CD4-positive, alpha-beta T cell treated with Interleukin-10 for 1 hour (primary cell): ENCODE measurements at places on chromosomes 3 and 15.

- DNase-seq = no peak
Measured at GRCh38 chr3:17632401-17633100, 109.9 kb downstream of the TBC1D5 start.

DNA sequence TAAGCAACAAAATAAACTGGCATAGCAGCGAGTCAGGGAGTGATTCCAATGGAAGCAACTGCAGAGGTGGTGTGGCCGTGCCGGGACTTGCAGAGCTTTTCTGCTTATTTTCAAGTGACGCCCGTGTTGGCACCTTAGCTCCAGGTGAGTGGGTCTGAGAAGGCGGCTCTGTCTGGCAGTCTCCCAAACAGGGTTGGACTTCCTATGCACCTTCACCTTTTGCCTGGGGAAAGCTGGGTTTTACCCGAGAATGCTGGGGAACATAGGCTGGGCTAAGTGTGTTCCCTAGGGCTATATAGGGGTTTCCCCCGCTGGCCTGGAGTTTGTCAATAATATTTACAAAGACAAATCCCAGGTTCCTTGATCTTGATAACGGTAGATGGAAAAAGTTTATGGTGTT is 179.9 kb upstream of the TBL1XR1 start:
- no peak for DNase-seq

GRCh38 chr15:90594301-90594738 is 64.6 kb downstream of the CRTC3 start:
- peak; percentile 94 for DNase-seq

- DNase-seq = no peak
Measured at GRCh38 chr3:12831301-12831866, 10.0 kb downstream of the RPL32 start.

DNA sequence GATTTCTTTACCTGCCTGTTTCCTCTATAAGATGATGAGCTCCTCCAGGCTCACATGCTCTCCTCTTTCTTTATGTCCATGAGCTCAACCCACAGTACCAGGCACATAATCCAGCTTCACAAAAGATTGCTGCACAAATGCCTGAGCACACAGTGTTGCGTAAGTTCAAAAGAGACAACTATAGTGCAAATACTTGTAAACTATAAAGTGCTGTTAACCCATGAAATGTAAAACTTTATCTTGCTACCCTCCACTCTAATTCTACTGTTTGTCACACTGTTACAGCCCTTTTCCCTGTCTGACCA is 101.0 kb upstream of the LPP start:
- DNase-seq = no peak

GRCh38 chr15:92471288-92471687 is 77.6 kb downstream of the ST8SIA2 start:
- DNase-seq = no peak

DNA sequence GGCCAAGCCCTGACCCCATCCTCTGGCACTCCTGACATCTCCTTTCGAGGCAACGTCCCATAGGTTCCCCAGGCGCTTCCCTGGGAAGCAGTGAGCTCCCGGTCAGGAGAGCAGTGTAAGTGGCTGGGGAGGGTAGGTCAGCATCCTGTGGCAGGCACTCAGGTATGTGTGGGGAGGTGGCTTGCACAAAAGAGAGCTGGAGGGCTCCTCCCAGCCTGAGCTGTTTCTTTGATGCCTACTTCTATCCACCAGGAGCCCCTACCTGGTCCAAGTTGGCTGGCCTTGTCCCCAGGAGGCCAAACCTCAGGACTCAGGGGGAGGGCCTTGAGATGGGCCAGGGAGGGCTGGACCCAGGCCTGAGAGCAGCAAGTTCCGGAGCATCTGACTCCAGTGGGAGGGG is 31.7 kb upstream of the LINGO1 start:
- no peak for DNase-seq

DNA sequence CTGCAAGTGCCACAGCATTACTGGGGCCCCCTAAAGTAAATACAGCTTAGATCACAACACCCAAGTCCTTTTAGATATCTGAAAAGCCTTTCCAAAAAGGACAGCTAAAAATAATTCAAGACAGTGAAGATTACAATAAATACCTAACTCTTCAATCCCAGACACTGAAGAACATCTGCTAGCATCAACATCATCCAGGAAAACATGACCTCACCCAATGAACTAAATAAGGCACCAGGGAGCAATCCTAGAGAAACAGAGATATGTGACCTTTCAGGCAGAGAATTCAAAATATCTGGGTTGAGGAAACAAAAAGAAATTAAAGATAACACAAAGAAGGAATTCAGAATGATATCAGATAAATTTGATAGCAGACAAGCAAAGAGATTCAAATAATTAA is 71.7 kb upstream of the TTC14 start:
- no peak for DNase-seq

GRCh38 chr3:3196148-3196861 is 16.8 kb upstream of the CRBN start:
- DNase-seq = no peak

GRCh38 chr15:26103002-26103404 is 239.9 kb upstream of the ATP10A start:
- DNase-seq = no peak

GRCh38 chr3:58357402-58357801 is 24.7 kb downstream of the PXK start:
- DNase-seq = no peak

- DNase-seq = no peak
Measured at GRCh38 chr3:195760345-195761122, 39.8 kb downstream of the MUC20 start.

DNA sequence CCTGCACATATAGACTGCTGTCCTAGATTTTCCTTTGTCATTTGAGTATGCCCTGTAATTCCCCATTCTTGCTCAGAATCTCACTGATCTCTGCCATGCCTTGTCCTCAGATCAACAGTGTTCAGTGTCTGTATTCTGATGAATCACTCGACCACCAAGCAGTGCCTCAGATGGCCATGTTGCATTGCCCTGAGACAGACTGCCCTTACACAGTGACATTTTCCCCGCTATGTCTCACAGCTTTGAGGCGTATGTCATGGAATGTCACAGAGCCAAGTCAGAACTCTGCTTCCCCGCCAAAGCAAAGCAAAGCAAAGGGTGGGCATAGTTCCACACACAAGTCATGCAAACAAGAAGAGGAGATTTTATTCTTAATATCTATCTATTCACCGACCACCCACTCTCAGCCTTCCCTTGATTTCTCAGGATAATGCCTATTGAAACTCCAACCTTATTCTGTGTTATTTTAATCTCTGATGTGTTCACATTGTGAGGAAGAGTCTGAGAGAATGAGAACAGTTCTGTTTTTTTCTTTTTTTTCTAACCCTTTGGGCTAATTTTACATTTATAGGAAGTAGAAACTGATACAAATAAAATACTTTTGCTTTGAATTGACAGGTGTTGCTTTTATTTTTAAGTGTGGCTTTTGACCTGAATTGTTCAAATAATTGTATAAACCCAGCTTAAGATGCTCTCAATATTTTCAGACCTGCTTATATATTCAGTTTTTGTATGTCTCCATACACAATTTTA is 16.9 kb upstream of the PSMD6 start:
- DNase-seq = no peak

GRCh38 chr15:60528530-60528929 is 49.6 kb upstream of the ICE2 start:
- DNase-seq = peak; percentile 71

DNA sequence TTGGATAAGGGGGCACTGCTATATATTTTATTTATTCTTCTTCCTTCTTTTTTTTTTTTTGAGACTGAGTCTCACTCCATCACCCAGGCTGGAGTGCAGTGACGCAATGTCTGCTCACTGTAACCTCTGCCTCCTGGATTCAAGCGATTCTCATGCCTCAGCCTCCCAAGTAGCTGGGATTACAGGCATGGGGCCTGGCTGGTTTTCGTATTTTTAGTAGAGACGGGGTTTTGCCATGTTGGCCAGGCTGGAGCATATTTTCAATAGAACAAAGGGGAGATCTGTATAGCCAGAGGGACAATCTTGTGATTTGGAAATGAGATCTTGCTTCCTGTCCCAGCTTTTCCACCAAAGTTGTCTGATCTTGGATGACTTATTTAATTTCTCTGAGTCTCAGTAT is 133.1 kb upstream of the ABHD17C start:
- no peak for DNase-seq

- DNase-seq = no peak
Measured at GRCh38 chr3:195715583-195716266, 5.1 kb upstream of the MUC20 start.

DNA sequence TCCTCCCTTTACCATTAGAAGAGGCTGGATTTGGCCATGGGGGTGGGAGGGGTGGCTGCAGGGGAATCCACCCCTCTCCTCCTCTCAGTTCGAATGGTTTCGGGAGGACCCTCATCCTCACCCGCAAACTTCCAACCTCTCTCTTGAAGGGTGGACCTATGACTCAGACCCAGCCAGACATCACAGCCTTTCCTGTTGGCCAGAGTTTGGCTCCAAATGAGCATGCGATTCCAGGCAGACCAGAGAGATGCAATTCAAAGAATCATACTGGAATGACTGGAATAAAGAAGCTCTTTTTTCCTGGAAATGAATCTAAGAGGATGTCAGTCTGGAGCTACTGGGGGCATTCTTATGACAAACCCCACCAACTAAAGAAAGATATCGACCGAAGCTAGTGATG is 516.7 kb upstream of the MDFIC2 start:
- no peak for DNase-seq

DNA sequence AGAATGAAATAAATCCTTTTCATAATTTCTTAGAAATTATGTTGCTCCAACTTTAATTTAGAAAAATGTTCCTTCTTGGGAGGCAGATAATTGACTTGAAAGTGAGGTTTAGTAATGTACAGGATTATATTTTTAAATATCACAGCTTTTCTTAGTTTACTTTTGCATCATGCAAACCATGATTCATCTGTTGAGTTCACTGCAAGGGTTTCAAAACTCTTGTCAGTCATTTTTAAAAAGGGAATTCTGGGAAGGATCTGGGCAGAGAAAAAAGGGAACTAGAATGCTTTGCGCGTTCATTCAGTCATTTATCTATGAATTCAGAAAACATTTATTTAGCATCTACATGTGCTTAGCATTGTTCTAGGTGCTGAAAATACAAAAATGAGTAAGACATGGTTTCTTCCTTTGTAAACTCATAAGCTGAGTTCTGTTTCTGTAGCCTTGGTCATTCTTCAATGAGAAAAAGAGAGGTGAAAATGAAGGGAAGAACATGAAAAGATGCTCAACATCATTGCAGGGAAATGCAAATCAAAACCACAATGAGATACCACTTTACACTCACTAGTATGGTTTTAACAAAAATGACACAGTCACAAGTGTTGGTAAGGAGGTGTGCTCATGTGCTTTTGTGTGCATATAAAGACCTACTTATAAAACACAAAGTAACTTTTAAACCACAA is 209.1 kb downstream of the NR1D2 start:
- no peak for DNase-seq

DNA sequence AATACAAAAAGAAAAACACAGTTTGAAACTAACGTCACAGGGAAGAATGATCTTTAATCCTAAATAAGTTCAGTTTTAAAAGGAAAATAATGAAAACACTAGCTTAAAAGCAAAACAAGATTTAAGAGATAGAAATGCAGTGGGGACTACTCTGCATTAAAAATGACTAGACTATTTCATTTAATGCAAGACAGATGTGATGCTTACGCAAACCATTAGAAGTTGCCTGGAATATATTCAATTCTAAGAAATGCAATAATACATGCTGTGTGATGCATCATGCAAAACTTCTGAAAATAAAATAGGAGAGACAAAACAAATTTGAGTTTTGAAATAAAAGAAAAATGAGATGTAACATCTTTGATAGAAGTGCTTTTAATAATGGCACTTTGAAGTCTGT is 97.6 kb upstream of the STRIT1 start:
- no peak for DNase-seq

- no peak for DNase-seq
Measured at GRCh38 chr15:84658788-84659411, 901 bp upstream of the NMB start.

GRCh38 chr15:82680200-82681102 is 29.2 kb downstream of the AP3B2 start:
- DNase-seq = peak; percentile 87

GRCh38 chr3:45528429-45528828 is 66.1 kb upstream of the LIMD1 start:
- no peak for DNase-seq

- peak; percentile 86 for DNase-seq
Measured at GRCh38 chr3:157130467-157131251, 29.3 kb downstream of the CCNL1 start.

- DNase-seq = no peak
Measured at GRCh38 chr3:76083992-76084391, 298.6 kb upstream of the ZNF717 start.

- no peak for DNase-seq
Measured at GRCh38 chr15:66886241-66886675, 179.1 kb upstream of the SMAD3 start.

DNA sequence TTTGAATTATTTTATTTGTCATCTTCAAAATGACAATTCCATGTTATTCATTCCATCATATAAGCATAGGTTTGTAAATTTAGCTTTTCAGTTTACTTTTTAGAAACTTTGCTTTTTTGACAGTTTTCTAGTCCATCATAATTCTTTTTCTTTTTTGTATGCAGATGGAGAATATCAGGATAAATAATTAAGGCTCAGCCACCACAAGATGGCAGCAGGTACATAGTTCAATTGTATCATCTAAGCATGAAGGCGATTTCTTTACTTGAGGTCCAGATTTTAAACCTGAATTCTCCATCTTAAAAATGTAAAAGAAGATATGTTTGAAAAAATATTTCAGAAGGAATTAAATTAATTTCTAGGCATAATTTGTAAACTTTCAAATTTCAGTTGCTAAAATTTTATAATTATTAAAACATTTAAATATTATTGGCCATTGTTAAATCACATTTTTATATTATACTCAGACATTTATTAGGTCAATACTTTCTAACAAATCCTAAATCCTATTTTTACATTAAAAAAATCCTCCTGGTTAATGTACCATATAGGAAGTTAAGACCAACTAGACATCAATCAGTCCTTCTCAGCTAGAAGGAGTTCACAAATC is 15.1 kb downstream of the PLSCR5 start:
- no peak for DNase-seq
